ENCODE measurements at places on chromosomes 12 and 14.

DNA sequence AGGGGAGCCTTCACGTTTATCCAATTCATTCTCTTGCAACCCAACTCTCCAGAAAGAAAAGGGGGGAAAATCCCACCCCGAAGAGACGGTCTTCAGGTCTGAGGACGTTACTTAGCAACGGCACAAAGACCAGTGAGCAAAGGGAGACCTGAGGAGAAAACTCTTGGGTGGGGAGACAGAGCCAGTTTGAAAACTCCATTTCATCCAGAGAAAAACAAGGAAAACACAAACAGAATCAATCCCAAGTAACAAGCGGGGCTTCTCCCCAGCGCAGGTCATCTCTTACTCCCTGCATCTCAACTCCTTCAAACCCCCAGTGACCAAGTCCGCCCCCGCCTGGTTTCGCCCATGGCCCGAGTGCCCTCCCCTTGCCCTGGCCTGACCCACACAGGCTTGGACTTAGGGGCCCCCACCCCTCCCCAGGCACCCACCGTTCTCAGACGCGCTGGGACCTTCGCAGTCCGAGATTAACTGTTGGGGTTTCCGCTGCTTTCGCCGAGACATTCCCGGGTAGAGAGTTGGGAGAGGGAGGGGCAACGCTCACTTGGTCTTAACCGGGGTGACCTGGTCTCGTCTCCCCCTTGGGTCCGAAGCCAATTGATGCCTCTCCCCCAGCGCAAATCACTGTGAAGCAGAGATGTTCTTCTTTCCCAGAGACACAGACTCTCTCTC lies 10.4 kb upstream of the SALL2 start:
- no peak for DNase-seq

DNA sequence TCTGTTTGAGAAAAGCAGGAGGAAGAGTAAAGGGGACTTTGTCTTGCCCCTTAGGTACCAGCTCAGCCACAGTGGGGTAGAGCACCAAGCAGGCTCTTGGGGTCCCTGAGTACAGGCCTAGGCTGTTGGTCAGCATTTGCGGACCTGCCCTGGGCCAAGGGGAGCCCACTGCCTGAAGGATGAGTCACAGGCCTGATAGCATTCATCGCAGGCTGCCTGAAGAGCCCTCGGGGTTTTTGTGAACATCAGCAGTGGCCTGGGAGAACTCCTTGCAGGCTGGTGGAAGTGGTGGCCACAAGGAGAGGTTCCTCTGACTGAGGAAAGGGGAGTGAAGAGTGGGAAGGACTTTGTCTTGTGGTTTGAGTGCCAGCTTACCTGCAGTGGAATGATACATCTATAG lies 25.0 kb upstream of the P2RX7 start:
- no peak for DNase-seq

GRCh38 chr12:114864837-114865551 lies 181.0 kb upstream of the TBX3 start:
- no peak for DNase-seq

DNA sequence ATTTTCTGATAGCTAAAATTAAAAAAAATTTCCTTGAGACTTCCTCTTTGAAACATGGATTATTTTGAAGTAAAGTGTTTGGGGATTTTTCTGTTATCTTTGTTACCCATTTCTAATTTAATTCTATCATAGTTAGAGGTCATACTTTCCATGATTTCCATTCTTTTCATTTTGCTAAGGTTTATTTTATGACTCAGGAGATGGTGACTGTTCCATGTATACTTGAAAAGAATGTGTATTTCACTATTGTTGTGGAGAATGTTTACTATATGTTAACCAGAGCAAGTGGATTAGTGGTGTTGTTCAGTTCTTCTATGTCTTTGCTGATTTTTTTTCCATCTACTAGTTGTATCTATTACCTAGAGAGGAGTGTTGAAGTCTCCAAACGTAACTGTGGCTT lies 250.5 kb upstream of the PELI2 start:
- DNase-seq = no peak

DNA sequence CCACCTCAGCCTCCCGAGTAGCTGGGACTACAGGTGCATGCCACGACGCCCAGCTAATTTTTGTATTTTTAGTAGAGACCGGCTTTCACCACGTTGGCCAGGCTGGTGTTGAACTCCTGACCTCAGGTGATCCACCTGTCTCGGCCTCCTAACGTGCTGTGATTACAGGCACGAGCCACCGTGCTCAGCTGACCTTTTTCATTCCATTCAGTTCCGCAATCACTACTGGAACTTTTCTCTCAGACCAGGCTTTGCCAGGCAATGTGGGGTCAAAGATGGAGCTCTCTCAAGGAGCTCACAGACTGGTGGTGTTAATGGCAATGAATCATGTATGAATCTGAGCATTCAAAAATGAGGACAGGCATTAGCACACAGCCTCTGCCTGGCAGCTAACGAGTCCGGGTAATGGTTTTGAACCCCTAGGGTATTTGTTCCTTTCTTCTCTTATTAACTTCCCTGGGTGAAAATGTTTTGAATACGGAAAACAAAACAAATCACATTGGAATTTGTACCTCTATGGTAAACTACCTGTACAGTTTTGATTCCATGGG lies 9.4 kb upstream of the TCHP start:
- DNase-seq = no peak

DNA sequence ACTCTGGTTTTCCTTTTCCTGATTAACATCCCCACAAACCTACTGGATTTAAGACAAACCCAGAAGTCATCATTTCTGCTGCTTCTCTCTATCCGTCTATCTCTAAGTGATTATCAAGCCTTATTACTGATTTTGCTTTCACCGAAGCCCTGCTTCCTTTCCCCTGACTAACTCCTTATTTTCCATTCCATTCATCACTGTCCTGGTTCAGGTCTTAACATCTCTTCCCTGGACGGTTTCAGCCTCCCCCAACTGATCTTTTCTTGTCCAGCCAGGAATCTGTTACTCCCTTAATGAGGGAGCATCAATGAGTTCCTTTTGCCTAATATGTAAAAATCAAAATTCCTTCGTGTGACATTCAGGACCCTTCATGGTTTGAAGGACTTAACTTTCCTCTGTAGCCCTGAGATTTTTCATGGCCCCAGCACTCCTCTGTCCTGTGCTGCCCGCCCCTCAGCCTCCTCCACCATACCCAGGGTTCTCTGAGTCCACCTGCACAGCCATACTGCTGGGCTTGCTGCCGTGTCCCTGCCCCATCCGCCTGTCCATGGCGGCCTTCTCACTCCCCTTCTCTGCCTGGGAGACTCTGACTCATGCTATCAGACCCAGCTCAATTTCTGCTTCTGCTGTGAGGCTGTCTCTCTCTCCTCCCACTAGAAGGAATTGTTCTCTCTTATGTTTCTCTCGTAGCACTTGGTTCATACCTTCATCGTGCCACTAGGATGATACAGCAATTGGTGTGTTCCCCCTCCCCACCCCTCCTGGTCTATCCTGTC lies 167.8 kb upstream of the HIF1A start:
- peak; percentile 80 for DNase-seq

DNA sequence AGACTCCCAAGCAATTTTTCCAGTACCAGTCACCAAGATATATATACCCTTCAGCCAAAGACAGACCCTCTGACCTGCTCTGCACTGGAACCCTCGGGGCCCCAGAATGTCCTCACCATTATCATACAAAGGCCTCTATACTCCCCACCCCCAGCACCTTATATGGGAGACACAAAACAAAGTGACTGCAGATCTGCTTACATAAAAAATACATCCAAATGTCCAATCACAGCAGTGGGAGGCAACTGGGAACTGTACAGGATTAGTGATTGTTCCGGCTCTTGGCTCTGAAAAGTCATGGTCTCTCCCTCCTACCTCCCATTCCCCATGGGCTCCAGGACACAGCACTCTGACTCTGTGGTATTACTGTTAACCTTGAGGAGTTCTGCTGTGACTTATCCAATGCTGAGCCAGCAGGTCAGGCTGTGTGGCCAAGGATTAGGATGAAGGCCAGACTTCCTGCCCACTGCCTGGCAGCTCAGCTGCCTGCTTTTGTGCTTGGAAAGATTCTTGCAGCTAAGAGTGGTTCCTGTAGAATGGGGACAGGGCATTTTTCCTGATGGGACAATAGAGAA lies 13.7 kb downstream of the OXA1L start:
- DNase-seq = no peak

- peak; percentile 7 for DNase-seq
Measured at GRCh38 chr14:106080922-106081321, 554.5 kb downstream of the TMEM121 start.

GRCh38 chr12:120654656-120655055 lies 14.2 kb downstream of the CABP1 start:
- DNase-seq = no peak

DNA sequence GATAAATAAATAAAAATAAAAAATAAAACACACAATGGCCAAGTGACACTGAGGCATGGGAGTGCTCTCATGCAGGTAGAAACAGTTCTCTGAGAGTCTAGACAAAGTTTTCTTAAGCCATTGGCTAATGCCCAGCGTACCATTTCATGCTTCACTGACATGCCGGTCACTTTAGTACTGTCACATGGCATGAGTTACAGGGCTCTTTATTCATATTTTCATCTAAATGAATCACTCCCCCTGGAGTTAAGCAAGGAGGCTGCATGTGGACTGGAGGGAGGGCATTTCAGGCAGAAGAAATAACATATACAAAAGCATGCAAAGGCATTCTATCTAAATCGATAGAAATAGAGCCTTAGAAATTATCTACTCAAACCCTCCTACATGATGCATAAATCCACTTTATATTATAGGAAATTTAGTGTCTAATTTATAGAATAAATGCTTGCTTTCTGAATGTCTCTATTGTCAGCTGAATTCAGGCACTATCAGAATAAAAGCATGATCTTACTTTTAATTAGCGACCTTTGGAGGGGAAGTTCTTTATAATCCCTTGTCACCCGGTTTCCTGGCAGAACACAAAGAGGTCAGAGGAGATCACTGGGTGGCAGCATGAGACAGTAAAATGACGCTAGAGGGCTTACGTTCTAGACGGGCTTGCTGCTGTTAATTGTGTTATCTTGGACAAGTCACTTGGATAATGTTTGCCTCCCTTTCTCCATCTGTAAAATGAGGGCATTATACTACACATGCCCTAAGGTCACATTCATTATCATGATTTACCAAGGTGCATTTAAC lies 17.5 kb downstream of the DYRK4 start:
- DNase-seq = no peak

GRCh38 chr12:32516230-32516629 lies 116.9 kb downstream of the FGD4 start:
- DNase-seq = no peak

- no peak for DNase-seq
Measured at GRCh38 chr12:47190905-47191304, 111.1 kb upstream of the AMIGO2 start.

- peak; percentile 30 for DNase-seq
Measured at GRCh38 chr12:119060847-119061796, 79.8 kb downstream of the SRRM4 start.
